ENCODE measurements at places on chromosomes 5 and 9. TPM values are rescaled to one million over a fixed set of nuclear protein-coding genes. Genes with fewer than 3 reads are reported as not detected.
A peak's percentile ranks its signal among the peaks of the same experiment; 100 is the strongest.

- DNase-seq, result no peak
These were observed 3.5 kb downstream of the BARX1 start for GRCh38 chr9:93951655-93952118.

- no peak for DNase-seq
These were observed 23.3 kb downstream of the RAD1 start for GRCh38 chr5:34891981-34892380.

- peak; percentile 91 for DNase-seq
These were observed 18.0 kb downstream of the RXRA start for GRCh38 chr9:134344068-134344799.

DNA sequence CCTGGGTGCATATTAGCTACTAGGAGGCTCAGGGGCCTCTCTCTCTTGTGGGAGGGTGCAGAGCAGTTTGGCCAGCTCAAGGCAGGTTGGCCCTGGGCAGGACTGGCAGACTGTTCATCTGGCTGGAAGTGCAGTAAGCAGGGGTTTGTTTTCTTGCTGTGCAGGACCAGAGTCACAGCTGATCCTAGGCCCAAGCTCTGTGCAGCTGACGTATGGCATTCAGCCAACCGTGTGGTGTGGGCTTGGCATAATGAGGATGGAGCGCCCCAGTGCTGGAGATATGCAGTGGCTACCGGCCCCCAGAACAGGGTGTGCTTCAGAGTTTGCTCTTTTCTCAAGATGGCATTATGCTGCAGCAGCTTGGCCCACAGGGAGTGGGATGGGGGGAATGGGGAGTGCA, 31.0 kb upstream of the PHF24 start:
- no peak for DNase-seq

DNA sequence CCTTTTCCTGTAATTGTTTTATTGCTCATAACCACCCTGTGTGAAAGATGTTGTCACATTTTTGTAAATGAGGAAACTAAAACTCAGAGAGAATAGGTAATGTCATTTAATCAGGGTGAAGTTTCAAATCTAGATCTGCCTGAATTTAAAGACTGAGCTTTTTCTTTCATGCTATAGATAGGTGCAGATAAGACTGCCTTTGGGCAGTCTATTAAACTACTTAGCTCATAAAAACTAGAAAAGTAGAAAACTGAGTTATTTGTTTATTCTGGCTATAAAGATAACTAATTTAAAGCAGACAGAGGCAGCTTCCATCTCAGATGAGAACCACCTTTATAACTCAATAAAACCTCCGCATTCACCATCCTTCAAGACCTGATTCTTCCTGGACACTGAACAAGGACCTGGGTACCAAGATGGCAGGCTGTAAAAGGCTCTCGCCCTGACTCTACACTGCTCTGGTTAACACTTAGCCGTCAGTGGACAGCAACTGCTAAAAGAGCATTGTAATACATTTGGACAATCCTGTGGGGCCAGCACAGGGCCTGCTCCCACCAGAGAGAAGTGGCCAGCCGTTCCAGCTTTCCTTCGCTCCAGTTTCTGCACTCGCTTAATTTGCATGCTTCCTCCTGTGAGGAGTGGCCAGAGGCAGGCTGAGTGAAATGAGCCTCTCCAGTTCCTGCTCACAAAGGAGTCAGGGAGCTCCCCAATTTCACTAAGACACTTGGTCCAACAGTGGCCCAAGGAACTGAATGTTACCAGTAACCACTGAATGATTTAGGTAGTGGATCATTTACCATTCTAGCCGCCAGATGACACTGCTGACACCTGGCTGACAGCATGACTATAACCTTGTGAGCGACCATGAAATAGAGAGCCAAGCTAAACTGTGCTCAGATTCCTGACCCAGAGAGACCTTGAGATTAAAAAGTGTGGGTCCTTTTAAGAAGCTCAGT, 566.4 kb downstream of the EFNA5 start:
- DNase-seq, result no peak

DNA sequence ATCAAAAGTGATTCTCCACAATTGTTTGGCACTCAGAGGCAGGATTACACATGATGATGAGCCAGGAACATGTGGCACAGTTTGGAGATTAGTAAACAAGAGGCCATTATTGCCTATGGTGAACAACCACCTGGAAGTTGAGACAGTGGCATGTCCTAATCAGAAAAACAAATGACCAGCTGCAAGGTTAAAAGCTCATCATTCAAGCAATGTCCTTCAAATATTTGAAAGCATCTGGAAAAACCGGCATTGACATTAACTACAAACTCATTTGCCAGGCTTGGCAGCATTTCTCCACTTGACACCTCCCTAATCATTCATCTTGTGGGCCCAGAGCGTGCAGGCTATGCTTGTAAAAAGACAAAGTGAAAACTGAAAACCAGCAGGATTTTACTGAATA, 80.6 kb upstream of the MEGF10 start:
- no peak for DNase-seq

DNA sequence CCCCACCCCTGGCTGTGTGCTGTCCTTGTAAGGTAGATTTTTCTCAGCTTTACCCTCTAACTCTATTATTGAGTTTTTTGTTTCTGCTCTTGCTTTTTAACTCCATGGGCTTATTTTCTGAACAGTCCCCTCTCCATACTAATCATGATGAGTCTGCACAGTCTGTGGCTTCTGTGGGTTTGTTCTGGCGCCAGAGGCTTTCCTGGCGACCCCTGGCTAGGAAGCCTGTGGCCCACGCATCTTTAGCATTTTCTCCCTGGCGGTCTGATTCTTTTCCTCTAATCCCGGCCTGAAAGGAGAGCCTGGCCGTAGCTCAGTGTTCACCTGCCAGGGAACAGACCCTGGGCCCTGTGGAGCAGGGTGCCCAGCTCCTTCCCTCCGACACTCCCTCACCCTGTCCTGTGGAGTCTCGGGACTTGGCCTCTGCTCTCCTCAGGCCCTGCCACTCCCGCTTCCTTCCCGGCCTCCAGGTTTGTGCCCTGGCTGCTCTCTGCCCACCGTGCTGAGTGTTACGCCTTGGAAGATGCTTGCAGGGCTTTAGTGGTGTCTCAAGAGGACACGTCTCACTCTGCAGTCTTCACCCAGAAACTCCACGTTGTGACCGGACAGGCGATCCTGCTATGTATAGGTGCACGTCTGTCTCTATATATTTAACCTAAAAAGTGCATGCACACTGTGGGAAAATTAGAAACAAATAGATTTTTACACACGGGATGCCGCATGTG, 31.7 kb upstream of the LRRC14B start:
- peak; percentile 55 for DNase-seq

DNA sequence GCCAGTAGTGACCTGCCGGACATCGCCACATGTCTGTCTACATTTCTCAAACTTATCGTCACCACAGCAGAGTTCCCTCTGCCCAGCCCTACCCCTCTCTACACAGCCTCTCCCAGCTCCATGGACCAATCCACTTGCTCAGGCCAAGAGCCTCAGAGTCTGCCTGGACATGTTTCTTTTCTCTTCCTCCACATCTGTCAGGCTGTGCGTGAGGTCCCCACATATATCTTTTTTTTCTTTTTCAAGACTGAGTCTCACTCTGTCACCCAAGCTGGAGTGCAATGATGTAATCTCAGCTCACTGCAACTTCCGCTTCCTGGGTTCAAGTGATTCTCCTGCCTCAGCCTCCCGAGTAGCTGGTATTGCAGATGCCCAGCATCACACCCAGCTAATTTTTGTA, 62.7 kb upstream of the GGTA1 start:
- no peak for DNase-seq

GRCh38 chr9:107059220-107059619, 196.3 kb downstream of the ZNF462 start:
- no peak for DNase-seq

GRCh38 chr5:24767086-24767485, 122.3 kb upstream of the CDH10 start:
- no peak for DNase-seq

DNA sequence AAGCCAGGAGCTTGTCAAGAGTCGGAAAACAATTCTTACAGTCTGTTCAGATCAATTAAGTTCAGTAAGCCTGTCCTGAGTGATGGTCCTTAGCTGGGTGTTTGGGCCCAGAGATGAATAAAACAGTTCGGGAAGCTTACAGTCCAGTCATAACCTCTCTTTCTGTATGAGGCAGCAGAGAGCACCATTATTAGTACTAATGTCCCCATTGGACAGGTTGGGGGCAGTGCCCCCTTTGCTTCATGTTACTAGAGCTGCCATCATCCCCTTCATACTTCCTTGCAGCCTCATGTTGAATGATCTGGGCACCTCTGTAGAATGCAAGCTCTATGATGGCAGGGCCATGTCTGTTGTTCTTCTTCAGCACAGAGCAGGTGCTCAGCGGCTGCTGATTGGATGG, 9.8 kb downstream of the DOCK2 start:
- DNase-seq, result no peak

GRCh38 chr5:171589461-171589860, 170.0 kb downstream of the FGF18 start:
- no peak for DNase-seq

DNA sequence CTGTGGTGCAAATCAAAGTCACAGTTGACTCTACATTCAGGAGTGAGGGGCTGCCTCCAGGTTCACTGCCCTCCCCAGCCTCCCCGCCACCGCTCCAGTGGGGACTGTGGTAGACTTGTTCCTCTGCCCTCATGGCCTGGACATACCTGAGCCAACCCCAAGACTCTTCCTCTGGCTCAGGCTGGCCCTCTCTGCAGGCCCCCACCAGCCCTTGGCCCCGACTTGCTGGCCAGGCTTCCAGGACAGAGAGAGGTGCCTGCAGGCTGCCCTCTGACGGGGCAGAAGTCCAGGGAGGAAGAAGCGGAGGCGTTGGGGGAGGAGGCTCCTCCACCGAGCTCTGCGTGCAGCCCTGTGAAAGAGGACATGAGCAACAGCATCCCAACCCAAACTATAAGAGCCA, 2.8 kb upstream of the SARDH start:
- DNase-seq, result peak; percentile 57

GRCh38 chr9:92327283-92327850, 1.6 kb downstream of the CENPP start:
- no peak for DNase-seq

GRCh38 chr9:95880021-95880690, 4.7 kb downstream of the ERCC6L2 start:
- no peak for DNase-seq

GRCh38 chr5:85479849-85480248, 1095.2 kb upstream of the EDIL3 start:
- DNase-seq, result no peak

GRCh38 chr5:170749911-170750431, 33.6 kb upstream of the GABRP start:
- no peak for DNase-seq

GRCh38 chr5:76326577-76327302, 76.3 kb upstream of the IQGAP2 start:
- no peak for DNase-seq

GRCh38 chr5:108521841-108522506, 140.1 kb upstream of the FBXL17 start:
- DNase-seq, result no peak

DNA sequence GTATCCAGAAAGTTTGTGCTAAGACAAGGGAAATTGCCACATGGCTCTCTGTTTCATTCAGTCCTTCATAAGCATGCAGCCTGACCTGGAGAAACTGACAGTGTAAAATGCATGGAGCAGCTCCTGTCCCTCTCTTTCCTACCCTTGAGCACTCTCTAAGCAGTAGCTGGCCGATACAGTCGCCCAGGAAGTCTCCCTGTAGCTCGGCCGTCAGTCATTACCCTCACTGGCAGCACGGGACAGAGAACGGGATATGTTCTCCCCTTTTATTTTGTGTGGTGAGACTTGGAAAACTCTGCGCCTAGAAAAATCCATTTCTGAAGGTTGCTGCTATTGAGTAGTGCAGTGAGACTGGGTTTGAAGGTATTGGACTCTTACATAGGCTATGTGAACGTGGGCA, 56.8 kb upstream of the KCNMB1 start:
- no peak for DNase-seq

DNA sequence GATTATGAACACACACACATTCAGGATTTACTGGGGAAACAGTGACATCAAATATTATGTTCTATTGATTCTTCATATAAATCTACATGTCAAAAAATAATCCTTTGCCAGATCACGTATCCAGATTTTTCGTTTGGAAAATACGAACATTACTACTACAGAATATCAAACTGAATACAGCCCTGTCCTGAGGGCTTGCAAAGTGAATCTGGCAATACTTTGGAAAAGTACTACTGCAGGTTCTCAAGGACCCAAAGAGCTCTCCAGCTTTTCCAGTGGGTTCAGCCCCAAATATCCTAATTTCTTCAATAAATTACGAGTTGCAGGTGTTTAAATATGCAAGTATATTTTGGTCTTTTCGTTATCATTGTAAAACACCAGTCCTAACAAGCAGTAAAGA, 411 bp upstream of the NDUFS4 start:
- no peak for DNase-seq

GRCh38 chr9:123928533-123929176, 1.3 kb downstream of the DENND1A start:
- no peak for DNase-seq

- DNase-seq, result peak; percentile 74
These were observed 1.9 kb upstream of the CARD19 start for GRCh38 chr9:93093877-93094657.

GRCh38 chr9:312596-313320, 98.1 kb downstream of the DOCK8 start:
- DNase-seq, result no peak

DNA sequence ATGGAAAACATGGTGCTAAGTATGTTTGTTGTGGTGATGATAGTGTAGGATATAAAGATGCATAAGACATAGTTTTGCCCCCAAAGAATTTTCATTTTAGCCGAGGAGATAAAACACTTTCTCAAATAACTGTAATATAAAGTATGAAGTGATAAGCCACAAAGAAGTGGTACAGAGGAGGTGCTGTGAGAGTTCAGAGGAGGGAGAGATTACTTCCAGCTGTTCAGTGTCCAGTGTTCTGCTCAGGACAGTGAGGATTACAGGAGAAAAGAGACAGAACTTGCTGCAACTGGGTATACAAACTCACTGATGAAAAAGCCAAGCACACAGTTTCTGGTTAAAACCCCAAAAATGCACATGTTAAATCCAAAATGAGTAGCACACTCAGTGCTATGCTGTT, 309.3 kb downstream of the KIAA0825 start:
- DNase-seq, result no peak

DNA sequence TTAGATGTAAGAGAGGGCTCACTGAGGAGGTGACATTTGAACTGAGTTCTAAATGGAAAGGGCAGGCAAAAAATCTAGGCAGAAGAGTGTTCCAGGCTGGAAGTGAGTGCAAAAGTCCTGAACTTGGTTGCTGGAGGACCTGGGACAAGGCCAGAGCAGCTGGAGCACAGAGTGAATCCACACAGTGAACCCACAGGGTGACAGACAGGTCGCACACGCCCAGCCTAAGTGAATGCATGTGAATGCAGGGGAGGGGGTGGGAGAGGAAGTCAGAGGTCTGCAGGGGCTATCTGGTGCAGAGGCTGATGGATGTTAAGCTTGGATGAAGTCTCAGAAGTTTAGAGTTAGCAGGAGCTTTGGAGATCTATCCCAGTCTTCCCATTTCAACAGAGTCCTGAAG, 556 bp upstream of the TTF1 start:
- no peak for DNase-seq

SLC23A1 gene
- not detected for total RNA-seq

CTSV gene
- total RNA-seq, result not detected

RABL6 gene
- 49.8 TPM for total RNA-seq

PCDHA1 gene
- not detected for total RNA-seq

TMC1 gene
- 0.69 TPM for total RNA-seq

KIF24 gene
- total RNA-seq, result 0.74 TPM

RNF180 gene
- 50.7 TPM for total RNA-seq

TNFSF8 gene
- total RNA-seq, result 3.0 TPM

SLC34A3 gene
- not detected for total RNA-seq

PDCD1LG2 gene
- 5.4 TPM for total RNA-seq

ZNF462 gene
- 25.7 TPM for total RNA-seq
